ENCODE measurements at places on chromosomes 12 and 14.

DNA sequence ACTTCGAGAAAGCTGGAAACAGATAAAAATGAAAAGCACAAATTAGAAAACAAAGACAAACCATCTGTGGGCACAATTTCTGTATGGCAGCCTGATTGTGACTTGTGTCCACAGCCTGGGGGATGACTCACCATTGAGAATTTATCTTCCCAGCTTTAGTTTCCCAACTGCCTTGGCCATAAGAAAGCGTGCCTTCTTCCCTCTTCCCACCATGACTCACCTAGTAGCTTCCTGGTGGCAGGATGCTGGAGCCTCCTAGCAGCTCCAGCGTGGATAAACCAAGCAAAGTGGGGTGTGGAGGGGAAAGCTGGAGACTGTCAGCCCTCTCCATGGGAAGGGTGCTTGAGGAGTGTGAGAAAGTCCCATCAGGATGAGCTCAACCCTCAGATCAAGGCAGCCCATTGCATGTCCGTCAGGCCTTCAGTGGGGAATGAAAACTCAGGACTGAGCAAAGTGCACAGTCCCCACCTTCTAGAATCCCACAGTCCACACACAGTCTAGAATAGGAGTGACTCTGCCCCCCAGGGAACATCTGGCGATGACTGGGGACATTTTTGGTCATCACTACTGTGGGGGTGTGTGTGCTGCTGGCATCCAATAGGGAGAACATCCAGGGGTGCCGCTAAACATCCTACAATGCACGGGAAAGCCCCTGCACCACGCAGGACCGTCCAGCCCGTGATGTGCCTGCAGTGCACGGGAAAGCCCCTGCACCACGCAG lies 22.4 kb upstream of the SERPINA6 start:
- no peak for DNase-seq

DNA sequence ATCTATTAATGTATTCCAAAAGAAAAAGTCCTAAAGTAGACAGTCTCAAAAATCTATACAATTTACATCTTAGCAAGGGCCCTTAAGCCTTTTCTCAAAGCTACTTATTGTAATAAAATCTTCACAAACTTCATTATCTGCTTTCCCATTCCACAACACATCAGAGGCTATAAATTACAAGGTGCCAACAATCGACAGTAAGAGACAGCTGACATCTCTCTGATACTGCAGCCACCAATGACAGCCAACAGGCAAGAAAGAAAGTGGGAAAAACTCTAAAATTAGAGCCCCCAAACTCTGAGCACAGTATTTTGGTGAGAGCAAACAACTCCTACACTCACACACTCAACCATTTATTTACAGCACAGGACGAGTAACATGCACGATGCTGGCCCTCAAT lies 2.2 kb downstream of the ANGEL1 start:
- no peak for DNase-seq

DNA sequence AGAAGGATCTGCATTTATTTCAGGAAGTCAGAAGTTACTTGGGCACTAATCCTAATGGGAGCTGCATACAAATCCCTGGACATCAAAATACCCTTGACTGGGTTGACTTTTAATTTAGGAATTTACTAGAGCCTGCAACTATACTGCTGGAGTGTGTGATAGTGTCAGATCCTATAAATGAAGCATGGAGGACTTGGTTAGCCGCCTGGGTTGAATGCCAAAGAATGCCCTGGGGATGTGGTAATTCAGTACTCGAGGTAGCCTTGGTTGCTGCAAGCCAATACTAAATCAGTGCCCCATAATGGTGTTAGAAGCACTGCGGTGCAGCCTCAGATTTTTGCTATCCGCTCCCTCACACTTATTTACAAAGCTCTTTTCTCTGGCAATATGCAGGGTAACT lies 184.9 kb downstream of the CAPZA3 start:
- no peak for DNase-seq

DNA sequence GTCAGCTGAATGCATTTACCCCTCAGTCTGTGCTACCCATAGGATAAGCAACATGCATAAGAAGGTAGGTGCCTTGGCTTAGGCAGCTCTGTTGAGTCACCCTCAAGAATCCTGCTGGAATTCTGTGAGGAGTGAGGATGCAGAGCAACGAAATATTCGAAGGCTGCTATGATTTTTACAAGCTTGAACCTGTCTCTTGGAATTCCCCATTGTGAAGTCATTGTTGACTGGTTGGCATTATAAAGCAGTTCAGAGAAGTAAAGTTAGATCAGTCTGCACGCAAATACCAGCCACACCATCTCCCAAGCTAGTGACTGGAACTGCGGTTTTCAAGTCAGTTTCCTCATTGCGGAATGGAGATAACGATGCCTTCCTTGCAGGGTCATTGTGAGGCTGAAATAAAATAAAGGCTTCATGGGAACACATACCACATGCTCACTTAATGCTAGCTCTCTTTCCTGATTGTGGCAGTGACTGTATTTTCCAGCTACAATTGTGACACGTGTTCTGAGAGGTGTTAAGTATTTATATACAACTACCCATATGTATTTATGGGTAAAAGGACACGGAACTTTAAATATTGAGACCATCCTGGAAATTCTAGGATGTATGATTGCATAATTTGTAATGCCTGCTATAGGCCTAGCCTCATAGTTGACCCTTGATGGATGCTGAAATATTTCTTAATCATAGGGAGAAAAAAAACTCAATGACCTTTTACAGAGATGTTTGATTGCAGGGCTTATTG lies 96.7 kb downstream of the ETV6 start:
- no peak for DNase-seq

All from mesothelial cell of epicardium (in vitro differentiated cells).